Activated T-cell treated with anti-CD3 and anti-CD28 coated beads for 24 hours (primary cell): ENCODE measurements at places on chromosomes 7 and 10.

DNA sequence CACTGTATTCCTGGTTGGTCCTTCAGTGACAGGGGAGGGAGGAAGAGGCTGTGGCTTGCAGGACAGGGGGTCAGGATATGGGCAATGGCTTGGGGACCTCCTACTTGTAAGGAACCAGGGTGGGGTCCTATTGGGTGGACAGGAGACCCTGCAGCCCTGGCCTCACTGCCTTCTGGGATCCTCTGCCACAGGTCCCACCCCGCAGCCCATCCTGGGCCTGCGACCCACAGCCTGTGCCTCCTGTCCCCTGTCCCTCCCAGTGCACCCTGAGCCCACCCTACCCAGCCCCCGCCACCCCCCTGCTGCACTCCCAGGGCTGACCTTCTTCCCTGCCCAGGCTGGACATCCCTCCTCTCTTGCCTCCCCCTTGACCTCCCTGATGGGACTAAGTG is 58.7 kb upstream of the MYL10 start:
- DNase-seq: no peak

DNA sequence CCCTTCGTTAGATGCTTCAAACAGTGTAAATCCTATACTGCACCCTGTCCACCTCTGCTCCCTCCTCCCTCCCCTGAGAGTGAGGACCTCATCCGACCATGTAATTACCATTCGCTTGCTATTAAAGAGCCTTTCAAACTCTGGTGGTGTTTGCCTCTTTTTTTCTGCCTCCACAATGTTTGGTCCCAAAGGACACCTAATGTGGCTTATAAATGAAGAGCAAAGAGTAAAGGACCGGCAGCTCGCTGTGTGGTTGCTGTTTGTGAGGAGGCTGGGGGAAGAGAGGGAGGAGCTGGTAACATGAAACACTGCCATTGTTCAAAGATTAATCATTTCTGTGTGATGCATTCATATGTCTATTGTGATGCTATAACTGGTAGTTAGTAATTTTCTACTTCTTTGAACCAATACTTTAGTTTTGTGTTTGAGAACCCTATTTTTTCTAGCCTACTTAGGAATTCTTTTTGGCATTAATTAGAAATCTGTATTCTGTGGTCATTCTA is 27.9 kb downstream of the MTURN start:
- DNase-seq: no peak

DNA sequence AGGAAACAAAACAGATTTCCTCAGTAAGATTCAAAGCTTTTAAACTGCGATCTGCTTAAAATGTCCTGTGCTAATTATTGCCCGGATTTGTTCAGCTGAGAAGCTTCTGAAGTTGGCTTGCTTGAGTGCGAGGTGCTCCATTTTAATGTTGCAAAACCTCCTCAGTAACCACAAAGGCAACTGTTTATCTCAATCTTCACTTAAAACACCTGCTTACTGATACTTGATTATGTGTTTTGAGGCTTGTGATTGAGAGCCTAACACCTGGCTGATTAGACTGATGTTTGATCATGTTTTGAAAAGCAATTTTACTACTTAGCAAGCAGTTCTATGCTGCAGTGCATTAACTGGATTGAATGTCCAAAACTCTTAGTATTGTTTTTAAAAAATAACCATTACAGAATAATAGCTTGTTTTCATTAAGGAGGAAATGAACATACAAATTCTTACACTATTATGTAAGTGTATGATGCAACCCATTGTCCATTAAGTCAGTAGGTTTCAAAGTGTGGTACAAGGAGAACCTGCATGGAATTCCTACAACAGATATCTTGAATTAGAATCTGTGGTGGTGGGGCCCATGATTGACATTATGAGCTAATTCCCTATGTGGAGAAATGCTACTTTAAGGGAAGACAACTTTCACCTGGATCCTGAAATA is 96.9 kb upstream of the FAM180A start:
- no peak for DNase-seq

- no peak for DNase-seq
These were observed 118.6 kb downstream of the PPP1R9A start for GRCh38 chr7:95026018-95026417.

- no peak for DNase-seq
These were observed 73.2 kb downstream of the GPR37 start for GRCh38 chr7:124692425-124692824.

GRCh38 chr10:119595676-119596515 is 868 bp downstream of the TIAL1 start:
- DNase-seq: peak; percentile 62

DNA sequence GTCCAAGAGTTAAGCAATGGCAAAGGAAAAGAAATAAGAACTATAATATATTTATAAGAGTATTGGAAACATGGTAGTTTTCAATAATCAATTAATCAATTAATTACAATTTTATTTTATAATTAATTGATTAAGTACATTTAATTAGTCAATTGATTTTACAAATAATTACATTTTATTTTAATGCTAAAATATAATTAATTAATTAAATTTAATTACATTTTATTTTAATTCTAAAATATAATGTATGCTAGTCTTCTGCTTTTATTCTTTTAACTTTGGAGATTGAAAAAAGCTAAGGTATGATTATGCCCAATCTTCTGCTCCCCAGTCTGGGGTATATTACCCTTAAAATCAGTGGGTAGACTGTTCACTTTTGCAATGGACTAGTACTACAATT is 686.8 kb upstream of the LRRTM3 start:
- DNase-seq: no peak

DNA sequence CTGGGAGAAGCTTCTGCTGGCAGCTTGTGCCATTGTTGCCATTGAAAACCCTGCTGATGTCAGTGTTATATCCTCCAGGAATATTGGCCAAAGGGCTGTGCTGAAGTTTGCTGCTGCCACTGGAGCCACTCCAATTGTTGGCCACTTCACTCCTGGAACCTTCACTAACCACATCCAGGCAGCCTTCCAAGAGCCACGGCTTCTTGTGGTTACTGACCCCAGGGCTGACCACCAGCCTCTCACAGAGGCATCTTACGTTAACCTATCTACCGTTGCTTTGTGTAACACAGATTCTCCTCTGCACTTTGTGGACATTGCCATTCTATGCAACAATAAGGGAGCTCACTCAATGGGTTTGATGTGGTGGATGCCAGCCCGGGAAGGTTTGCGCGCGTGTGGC is 220.7 kb downstream of the ADK start:
- no peak for DNase-seq

GRCh38 chr7:151254316-151254715 is 5.8 kb upstream of the SMARCD3 start:
- no peak for DNase-seq

GRCh38 chr7:50261593-50261992 is 42.9 kb upstream of the IKZF1 start:
- no peak for DNase-seq

- no peak for DNase-seq
These were observed 92.8 kb downstream of the TMEM130 start for GRCh38 chr7:98777051-98777450.

GRCh38 chr7:63117-63480 is 129.3 kb upstream of the FAM20C start:
- no peak for DNase-seq

GRCh38 chr10:11165591-11166543 is 148.2 kb downstream of the CELF2 start:
- DNase-seq: peak; percentile 66

DNA sequence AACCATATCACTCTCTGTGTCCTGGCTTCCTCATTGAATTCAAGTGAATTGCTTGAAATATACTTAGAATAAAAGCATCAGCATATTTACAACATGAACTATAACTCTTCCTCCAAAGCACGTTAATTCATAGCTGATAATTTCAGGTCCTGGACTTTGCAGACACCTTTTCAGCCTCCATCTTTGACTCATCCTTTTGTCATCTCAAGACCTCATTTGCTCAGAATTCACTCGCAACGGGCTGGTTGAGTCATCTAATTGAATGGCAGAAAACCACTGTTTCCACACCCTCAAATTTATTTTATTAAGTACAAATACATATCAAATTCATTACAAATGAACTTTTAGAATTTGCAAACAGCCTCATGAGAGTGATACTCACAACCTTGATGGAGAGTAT is 545.7 kb downstream of the GATA3 start:
- DNase-seq: no peak

- no peak for DNase-seq
These were observed 32.7 kb downstream of the SIRT1 start for GRCh38 chr10:67917169-67917568.

GRCh38 chr10:86365346-86366032 is 1.1 kb downstream of the GRID1 start:
- DNase-seq: no peak

GRCh38 chr7:74355091-74355490 is 65.9 kb downstream of the CLIP2 start:
- DNase-seq: no peak
